ENCODE measurements at places on chromosomes 2 and 18.

GRCh38 chr2:157759855-157760254, 116.3 kb downstream of the ACVR1 start:
- no peak for DNase-seq

- no peak for DNase-seq
Measured at GRCh38 chr2:19841918-19842693, 59.7 kb downstream of the TTC32 start.

GRCh38 chr18:24274837-24275236, 122.8 kb downstream of the OSBPL1A start:
- no peak for DNase-seq

DNA sequence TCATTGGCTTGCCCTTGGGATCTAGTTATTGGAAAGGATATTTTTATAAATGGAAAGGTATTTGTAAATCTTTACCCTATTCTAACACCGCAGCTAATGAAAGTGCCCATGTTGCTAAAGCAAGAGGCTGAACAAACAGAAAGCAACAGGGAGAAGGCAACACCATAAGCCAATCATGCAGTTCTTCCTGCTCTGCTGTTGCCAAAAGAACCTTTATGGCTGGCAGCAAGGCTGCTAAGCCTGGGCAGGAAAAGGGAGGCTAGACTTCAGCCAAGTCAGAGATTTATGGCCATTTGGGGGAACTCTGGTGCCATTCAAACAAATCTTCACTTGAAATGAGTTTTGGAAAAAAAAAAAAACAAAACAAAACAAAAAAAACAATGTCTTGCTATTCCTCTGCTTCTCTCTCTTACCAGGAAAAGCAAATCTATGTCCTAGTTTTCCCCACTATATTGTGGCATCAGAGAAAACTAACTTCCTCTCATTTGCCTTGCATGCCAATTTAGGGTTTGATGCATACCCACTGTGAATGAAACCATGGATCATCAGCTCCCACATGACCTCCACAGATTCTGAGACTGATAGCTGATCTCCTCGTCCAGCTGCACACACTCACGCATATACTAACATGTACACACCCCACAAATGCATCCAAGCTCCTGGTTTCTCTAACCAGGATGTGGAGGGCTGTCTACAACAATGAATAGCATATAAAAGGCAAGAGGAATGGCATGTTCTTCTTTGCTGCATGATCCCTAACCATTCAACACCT, 179.3 kb downstream of the C1D start:
- no peak for DNase-seq

DNA sequence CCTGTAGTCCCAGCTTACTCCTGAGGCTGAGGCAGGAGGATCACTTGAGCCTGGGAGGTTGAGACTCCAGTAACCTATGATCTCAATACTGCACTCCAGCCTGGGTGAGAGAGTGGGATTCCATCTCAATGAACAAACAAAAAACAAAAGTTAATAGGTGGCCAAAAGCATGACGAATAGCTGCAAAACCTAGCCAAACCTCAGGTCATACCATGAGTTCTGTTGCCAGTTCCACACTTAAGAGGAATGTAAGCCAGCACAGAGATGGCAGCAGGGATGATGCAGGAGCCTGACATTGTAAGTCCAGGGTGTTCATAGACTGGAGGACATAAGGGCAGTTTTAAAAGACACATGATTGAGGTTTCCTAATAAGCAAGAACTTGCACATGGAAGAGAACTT, 55.3 kb upstream of the RMDN2 start:
- no peak for DNase-seq

DNA sequence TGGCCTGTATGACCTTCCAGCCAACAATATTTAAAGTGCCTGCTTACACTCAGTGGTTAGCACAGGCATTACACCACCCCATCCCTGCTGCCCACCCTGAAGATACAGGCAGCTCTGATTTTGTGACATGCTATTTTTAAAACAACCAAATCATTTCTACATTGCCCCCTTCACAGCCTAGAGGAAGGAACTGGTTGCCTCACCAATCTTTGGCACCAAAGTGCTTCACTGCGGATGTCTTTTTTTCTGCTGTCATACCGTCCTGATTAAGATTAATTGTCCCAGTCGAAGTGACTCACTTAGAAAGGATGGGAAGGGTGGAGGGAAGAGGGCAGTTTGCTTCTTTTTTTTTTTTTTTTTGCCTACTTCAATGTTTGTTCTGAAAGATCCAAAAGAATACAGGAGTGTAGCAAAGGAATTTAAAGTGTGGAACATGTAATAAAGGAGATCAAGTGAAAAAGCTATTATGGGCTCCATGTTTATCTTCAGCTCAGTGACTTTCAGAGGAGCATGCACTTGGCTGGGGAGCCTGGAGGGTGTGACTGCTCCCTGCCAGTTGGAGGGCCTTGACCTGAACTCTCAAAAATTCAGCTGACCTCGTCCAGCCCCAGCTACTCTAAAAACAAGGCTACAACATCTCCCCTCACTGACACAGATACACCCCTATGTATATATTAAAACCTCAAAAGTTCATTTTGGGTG, 501.1 kb upstream of the TNP1 start:
- no peak for DNase-seq

GRCh38 chr2:35651688-35652323, 703.8 kb upstream of the CRIM1 start:
- DNase-seq = no peak

- no peak for DNase-seq
Measured at GRCh38 chr2:80244905-80245584, 59.5 kb downstream of the LRRTM1 start.

GRCh38 chr18:44098551-44099098, 582.1 kb upstream of the SETBP1 start:
- DNase-seq = no peak

DNA sequence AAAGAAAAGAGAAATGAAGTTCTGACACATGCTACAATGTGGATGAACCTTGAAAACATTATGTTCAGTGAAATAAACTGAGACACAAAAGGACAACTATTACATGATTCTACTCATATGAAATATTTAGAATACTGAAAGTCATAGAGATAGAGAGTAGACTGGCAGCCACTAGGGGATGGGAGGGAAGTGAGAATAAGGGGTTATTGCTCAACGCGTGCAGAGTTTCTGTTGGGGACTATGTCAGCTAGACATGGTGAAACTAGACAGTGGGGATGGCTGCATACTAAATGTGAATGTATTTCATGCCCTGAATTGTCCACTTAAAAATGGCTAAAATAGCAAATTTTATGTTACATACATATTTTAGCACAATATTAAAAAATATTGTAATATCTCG, 108.7 kb upstream of the ATL2 start:
- no peak for DNase-seq

DNA sequence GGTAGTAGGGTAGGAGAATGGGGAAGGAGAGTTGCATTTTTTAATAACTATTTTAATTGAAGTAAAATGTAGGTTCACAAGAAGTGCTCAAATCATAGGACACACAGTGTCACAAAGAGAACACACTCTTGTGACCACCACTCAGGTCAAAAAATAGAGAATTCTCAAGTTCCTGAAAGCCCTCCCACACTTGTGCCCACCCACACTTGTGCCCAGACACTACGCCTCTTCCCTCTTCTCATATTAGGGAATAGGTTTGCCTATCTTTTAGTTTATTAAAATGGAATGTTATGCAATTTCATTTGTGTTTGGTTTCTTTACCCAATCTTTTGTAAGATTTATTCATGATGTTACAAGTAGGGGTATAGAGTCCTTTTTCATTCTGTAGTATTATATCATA, 67.2 kb downstream of the UGGT1 start:
- DNase-seq = no peak

DNA sequence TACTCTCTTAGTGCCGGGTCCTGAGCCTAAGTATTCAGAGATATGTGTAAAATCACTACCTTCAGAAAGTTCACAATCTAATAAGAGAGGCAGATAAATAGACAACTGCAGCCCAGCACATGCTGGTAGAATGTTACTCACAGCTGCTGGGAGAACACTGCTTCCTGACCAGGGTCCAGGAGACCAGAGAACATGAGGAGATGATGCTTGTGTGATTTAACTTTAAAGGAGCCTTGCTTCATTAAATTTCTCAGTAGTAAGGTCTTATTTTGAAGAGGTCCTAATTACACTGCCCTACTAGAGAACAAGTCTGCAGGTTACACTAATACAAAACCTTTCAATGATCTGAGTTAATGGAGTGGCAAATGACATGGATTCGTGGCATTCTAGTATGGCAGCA, 209.9 kb upstream of the TRIB2 start:
- no peak for DNase-seq

- no peak for DNase-seq
Measured at GRCh38 chr2:133942398-133942797, 311.5 kb upstream of the MGAT5 start.

DNA sequence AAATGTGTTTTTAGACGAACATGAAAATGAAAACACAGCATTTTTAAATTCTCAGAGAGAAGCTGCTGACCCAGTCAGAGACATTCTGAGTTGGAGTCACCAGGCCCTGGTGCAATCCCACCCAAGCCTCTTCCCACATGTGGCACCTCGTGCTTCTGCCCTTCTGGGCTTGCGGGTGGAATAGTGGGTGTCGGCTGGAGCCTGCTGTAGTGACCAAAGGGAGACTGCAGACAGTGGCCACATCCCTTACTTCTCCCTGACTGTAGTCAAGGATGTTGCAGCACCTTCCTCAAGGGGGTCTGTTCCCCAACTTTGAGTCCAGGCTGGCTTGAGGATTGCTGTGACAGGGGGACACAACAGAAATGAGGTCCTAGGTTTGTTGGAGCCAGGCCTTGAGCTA, 104.4 kb upstream of the GLI2 start:
- no peak for DNase-seq

DNA sequence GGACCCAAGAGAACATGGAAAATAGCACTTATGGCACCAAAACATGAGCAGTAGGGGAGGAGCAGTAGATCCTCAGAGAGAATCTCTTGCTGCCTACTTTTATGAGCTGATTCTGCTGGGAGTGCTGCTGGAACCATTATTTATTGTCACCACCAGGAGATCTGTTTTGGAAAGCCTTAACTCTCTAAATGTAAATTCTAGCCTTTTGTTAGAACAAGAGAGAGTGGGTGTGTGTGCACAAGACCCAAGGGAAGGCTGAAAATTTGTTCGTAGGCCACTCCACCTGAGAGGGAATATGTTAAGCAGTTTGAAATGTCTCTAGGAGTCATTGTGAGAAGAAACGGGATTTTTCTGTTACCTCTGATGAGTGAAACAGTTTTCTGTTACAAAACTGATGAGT, 16.2 kb upstream of the FAM237A start:
- DNase-seq = no peak

DNA sequence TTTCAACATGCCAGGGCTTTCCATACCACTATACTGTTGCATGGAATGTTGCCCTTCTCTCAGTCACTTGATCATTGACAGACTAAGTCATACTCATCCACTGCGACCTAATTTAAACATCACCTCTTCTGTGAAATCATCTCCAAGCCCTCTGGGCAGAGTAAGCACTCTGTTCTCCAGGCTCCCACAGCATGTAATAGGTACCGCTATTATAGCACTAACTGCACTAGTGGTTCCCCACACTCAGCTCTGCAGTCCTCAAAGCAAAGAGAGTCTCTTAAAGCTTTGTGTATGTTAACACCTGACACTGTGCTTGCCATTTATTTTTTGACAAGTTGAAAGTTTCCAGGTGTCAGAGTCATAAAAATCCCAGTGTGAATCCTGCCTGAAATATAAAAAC, 947.2 kb downstream of the ERBB4 start:
- no peak for DNase-seq

GRCh38 chr2:204432196-204432595, 113.1 kb upstream of the PARD3B start:
- no peak for DNase-seq

- no peak for DNase-seq
Measured at GRCh38 chr2:61233581-61233980, 71.6 kb downstream of the C2orf74 start.

- no peak for DNase-seq
Measured at GRCh38 chr2:12818416-12819102, 101.8 kb downstream of the TRIB2 start.

DNA sequence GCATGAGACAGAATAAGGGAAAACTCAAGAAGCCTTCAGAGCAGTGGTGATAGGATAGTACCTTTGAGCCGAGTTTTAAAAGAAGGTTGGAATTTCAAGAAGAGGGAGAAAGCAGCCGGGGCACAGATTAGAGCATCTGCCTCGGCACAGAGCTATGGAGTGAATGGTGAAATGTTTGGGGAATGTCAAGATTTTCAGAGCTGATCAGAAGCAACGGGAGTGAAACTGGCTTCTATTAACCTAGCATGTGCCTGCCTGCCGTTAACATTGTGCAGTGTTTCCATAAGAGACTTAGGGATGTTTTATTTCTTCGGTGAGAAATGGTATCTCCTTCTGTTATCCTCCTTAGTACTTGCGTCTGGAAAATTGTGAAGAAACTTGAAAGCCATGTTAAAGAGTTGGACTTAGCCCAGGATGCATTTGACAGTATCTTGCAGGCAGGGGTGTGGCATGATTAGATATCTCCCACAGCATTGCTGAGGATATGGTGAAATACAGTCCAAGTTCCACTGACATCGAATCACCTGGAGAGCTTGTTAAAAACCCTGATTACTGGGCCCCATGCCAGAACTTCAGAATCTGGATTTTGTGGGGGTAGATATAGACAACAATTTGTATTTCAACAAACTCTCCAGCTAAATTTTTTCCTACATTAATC, 96.8 kb upstream of the PPP1CB start:
- DNase-seq = no peak

DNA sequence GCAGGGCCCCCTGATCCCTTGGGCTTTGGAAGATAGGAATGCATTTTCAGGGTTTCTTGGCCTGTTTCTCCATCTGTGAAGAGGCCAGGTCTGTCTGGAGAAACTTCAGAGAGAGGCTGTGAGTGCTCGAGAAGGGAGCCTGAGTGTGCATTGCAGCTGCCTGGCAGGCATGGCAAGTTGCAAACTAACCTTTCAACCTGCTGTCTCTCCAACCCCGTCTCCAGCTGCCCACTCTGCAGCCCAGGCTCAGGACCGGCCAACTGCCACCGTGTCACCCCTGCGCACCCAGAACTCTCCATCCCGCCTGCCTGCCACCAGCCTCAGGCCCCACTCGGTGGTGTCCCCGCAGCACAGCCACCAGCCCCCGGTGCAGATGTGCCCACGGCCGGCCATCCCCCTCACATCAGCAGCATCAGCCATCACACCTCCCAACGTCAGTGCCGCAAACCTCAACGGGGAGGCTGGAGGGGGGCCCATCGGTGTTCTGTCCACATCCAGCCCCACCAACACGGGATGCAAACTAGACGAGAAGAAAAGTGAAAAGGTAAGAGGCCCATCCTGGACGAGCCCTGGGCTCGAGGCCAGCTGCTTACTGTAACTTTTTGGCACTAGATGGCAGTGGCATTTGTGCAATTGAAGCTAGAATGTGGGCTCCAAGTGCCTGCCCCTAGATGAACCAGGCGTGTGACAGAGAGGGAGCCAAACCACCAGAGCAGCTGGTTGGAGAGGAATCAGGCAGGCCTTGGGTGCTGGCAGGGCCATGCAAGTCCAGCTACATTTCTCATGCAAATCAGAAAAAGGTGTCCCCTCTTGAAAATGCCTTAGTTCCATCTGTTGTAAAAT, 164.6 kb downstream of the SEPTIN10 start:
- DNase-seq = no peak

All from effector CD8-positive, alpha-beta T cell (primary cell).